Keratinocyte (primary cell): ENCODE measurements at places on chromosomes 1 and 21.

DNA sequence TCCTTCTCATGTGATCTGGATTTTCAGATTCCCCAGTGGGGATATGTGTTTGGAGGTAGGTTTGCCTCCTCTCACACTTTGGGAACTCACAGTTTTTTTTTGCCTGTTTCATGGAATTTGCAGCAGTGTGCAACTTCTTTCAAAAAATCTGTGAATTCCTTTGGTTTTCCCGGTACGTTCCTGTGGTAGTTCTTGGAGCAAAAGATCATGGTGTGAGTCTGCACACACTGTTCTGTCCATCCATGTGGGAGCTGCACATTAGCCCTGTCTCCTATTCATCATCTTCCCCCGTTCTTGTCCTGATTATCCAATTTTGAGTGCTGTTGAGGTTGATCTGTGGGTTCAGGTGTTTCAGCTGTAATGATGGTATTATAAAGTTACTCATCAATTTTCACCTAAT, 30.3 kb upstream of the TACSTD2 start:
- H3K36me3 ChIP-seq: peaks cover under 1% of the 10 kb centered on the region
- H3K4me1 ChIP-seq: peaks cover 8% of the 10 kb centered on the region
- DNase-seq: no peak
- H3K4me3 ChIP-seq: no peak overlapping the region
- H3K27ac ChIP-seq: no peak overlapping the region

GRCh38 chr1:44693900-44694299, 19.4 kb downstream of the ARMH1 start:
- H3K36me3 ChIP-seq: no peaks in the 10 kb centered on the region
- DNase-seq: no peak
- no peak overlapping the region for H3K27ac ChIP-seq
- no peaks in the 10 kb centered on the region for H3K4me1 ChIP-seq

DNA sequence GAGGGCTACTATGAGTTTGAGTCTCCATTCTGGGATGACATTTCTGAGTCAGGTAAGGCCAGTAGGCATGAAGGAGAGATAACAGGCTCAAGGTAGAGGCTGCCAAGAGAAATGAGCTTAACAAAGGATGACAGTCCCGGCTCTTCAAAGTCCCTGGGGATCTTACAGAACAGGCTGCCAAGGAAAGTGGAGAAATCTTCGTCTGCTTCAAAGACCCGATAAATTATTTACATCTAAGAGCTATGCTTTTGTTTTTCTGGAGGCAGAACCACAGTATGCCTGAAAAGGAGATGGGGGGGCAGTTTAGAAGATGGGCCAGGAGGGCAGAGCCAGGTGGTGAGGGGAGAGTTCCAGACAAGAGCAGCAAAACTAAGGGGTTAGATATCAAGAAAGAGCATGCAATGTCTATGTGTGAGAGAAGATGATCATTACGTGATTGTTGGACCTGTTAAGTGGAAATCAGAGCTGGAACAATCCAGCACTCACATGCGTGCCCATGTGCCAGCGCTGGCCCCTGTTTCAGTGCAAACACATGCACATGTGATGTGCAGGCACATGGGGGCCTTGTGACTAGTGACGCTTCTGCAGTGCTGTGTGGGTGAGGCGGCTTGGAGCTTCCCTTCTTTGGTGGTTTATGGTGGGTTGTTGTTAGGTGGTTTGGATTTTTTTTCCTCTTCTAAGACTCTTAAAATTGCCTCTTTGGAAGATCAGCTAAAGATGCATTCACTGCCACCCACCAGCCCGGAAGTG, 25.7 kb downstream of the CAMK1G start:
- H3K27me3 ChIP-seq: no peaks in the 10 kb centered on the region
- no peak overlapping the region for H3K4me3 ChIP-seq
- H3K4me1 ChIP-seq: peaks cover 17% of the 10 kb centered on the region
- DNase-seq: no peak
- H3K36me3 ChIP-seq: no peaks in the 10 kb centered on the region

- no peak overlapping the region for H3K27ac ChIP-seq
- no peaks in the 10 kb centered on the region for H3K36me3 ChIP-seq
- H3K27me3 ChIP-seq: peaks cover 96% of the 10 kb centered on the region
- H3K4me1 ChIP-seq: peaks cover 21% of the 10 kb centered on the region
- no peak overlapping the region for H3K4me3 ChIP-seq
These were observed 856 bp downstream of the LHX9 start for GRCh38 chr1:197917805-197918651.

- no peaks in the 10 kb centered on the region for H3K27me3 ChIP-seq
- H3K4me3 ChIP-seq: no peak overlapping the region
- no peak for DNase-seq
- H3K36me3 ChIP-seq: no peaks in the 10 kb centered on the region
- H3K27ac ChIP-seq: no peak overlapping the region
- H3K4me1 ChIP-seq: peaks cover 6% of the 10 kb centered on the region
These were observed 418.9 kb downstream of the PRDM2 start for GRCh38 chr1:14118691-14119485.

DNA sequence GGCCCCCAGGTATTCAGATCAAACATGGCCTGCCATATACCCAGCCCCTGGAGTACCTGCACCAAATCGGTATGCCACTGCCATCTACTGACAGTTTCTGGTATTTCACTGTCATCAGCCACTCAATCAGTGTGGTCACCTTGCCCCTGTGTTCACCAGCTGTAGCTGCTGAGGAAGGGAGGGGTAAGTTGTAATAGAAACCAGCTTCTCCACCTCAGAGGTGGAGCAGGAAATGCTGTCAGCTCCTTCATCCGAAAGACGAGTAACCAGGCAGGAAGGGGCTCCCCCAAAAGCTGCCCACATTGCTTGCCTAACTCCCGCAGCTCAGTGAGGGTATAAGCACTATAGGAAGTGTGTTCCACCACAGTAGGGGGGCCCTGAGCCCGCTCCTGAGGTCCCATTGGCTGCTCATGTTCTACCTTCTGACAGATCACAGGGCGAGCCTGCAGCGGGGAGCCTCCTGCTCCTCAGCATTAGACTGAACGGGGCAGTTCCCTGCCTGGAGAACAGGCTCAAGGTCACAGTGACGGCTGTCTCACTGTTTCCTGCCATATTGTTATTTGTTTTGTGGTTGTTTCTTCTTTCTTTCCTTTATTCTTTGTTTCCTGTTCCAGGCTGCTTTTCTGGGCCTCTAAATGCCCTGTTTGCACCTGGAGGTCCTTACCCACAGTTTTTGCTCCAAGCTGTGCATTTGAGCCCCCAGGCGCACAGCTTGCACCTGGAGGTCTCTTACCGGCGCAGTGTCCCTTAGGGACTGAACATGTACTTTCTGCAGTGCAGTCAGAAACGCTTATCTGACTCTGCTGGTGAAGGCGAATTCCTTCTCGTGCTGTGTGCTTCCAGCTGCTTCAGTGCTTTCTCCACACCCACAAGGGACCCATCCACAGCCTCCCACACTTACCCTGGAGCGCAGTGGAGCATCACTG, 1638.3 kb downstream of the MRPL39 start:
- no peak overlapping the region for H3K4me3 ChIP-seq
- H3K36me3 ChIP-seq: no peaks in the 10 kb centered on the region
- H3K27ac ChIP-seq: no peak overlapping the region
- H3K27me3 ChIP-seq: no peaks in the 10 kb centered on the region
- no peaks in the 10 kb centered on the region for H3K4me1 ChIP-seq
- DNase-seq: no peak

GRCh38 chr1:203325418-203326091, 20.2 kb downstream of the BTG2 start:
- peaks cover 21% of the 10 kb centered on the region for H3K4me1 ChIP-seq
- H3K27me3 ChIP-seq: peaks cover 3% of the 10 kb centered on the region
- H3K4me3 ChIP-seq: no peak overlapping the region
- H3K36me3 ChIP-seq: no peaks in the 10 kb centered on the region
- H3K27ac ChIP-seq: no peak overlapping the region
- no peak for DNase-seq

DNA sequence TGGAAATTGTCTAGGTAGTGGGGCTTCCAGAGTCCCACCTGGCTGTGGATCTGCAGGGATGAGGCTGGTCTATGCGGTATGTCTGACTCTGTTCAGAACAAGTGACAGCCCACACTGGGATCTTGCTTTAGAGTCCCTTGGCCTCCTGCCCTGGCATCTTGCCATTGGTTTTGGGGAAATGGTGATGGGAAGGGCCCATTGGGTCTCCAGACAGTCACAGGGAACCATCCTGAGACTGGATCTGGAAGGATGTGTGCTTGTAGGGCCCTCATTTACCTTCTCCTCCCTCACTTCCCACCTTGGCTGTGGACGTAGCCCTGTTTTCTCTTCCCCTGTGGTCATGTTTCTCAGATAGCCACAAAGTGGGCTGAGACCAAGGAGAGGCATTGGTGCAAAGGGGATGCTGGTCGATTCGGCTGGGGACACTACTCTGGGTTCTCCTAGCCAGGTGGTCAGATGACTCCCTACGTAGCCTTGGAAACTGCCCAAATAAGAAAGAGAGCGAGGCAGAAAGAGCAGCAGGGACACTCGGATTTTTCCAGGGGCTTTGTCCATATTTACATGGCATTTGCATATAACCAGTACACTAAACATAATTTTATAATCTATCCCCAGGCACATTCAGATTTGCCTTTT, 15.1 kb downstream of the SOX13 start:
- no peak for DNase-seq
- no peaks in the 10 kb centered on the region for H3K27me3 ChIP-seq
- no peaks in the 10 kb centered on the region for H3K36me3 ChIP-seq
- H3K4me1 ChIP-seq: peaks cover 6% of the 10 kb centered on the region
- no peak overlapping the region for H3K4me3 ChIP-seq

GRCh38 chr1:212816567-212817278, 25.0 kb downstream of the TATDN3 start:
- H3K4me1 ChIP-seq: no peaks in the 10 kb centered on the region
- H3K27ac ChIP-seq: no peak overlapping the region
- H3K27me3 ChIP-seq: no peaks in the 10 kb centered on the region
